Left lung (tissue), 14 donors: ENCODE measurements at places on chromosomes 3 and 15.

DNA sequence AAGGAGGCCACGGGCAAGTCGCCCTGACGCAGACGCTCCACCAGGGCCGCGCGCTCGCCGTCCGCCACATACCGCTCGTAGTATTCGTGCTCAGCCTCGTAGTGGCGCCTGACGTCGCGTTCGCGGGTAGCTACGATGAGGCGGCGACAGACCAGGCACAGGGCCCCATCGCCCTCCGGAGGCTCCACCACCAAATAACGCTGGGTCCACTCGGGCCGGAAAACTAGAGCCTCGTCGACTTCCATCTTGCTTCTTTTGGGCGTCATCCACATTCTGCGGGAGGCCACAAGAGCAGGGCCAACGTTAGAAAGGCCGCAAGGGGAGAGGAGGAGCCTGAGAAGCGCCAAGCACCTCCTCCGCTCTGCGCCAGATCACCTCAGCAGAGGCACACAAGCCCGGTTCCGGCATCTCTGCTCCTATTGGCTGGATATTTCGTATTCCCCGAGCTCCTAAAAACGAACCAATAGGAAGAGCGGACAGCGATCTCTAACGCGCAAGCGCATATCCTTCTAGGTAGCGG lies at the start of gene EPM2AIP1:
EPM2AIP1 (minus strand) TSS at position 326 of the 520 bp plus-strand sequence; CDS start at position 272, 54 bp downstream.
- no peak for DNase-seq

DNA sequence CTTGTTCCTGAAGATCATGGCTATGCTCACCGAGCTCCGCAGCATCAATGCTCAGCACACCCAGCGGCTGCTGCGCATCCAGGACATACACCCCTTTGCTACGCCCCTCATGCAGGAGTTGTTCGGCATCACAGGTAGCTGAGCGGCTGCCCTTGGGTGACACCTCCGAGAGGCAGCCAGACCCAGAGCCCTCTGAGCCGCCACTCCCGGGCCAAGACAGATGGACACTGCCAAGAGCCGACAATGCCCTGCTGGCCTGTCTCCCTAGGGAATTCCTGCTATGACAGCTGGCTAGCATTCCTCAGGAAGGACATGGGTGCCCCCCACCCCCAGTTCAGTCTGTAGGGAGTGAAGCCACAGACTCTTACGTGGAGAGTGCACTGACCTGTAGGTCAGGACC lies 35.2 kb downstream of the NR1I2 start:
- no peak for DNase-seq

DNA sequence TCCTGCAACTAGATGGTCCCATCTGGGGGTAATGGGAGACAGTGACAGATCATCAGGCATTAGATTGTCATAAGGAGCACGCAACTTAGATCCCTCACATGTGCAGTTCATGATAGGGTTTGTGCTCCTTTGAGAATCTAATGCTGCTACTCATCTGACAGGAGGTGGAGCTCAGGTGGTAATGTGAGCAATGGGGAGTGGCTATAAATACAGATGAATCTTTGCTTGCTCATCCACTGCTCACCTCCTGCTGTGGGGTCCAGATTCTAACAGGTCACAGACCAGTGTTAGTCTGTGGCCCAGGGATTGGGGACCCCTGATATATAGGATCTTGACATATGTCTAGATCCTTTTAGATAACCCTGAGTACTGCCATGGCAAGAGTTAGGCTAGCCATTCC lies 52.7 kb downstream of the RASGRF1 start:
- DNase-seq = no peak

GRCh38 chr3:195080125-195080524 lies 190.8 kb downstream of the XXYLT1 start:
- peak; percentile 30 for DNase-seq

- DNase-seq = no peak
Measured at GRCh38 chr3:27721717-27722564, at the start of gene EOMES. EOMES (minus strand) TSS chr3:27722323; CDS start chr3:27722294, 29 bp downstream.

GRCh38 chr3:20563251-20563650 lies 377.2 kb upstream of the SGO1 start:
- no peak for DNase-seq

- DNase-seq = no peak
Measured at GRCh38 chr3:194607592-194608389, 25.4 kb downstream of the TMEM44 start.

- DNase-seq = no peak
Measured at GRCh38 chr3:58672880-58673279, 6.3 kb upstream of the FAM3D start.

DNA sequence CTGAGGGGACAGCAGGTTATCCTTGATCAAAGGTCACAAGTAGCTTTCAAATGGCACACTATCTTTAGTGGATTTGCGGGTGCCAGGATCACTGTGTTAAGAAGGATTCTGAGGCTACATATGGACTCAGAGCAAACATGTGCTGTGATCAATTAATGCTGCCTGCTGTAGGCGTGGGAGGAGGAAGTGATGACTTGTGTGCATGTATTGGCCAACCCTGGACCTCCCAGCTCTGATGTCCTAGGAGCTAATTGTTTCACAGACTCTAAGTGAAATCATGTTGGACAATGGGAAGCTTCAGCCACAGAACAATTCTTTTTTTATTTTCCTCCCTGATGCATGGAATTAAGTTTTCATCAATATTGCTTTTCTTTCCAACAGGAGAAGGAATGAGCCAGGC lies 24.4 kb downstream of the FAH start:
- no peak for DNase-seq

DNA sequence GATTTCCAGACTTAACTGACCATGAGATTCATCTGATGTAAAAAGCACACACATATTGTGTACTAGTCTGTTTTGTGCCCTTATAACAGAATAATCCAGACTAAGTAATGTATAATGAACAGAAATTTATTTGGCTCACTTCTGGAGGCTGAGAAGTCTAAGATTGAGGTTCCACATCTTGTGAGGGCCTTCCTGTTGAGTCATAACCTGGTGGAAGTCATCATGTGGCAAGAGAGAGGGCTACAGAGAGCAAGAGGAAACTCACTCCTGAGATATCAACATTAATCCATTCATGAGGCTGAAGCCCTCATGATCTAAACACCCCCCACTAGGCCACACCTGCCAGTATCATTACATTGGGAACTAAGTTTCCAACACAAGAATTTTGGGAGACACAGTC lies 977.6 kb downstream of the MCTP2 start:
- DNase-seq = no peak

GRCh38 chr3:34889641-34890040 lies 749.7 kb upstream of the ARPP21 start:
- DNase-seq = no peak

DNA sequence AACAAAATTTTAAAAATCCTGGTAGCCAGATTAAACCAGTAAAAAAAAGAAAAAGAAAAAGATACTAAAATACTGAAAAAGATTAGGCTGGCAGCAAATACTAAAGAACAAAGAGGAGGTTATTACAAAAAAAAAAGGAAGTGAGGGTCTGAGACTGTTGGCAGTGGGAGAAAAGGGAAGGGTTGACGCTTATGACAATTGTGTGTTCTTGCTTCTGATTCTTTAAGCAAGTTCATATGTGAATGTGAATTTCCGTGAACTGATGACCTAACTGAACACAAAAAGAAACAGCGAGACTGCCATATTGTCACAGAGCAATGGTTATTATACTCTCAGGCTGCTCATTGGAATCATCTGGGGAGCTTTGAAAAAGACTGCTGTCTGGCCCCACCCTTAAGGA lies 56.5 kb downstream of the ATP13A4 start:
- DNase-seq = no peak

GRCh38 chr3:58041182-58041825 lies 33.1 kb downstream of the FLNB start:
- no peak for DNase-seq

GRCh38 chr3:9133656-9134055 lies 115.8 kb downstream of the SRGAP3 start:
- no peak for DNase-seq

GRCh38 chr15:77839970-77840905 lies 207.5 kb upstream of the LINGO1 start:
- DNase-seq = peak; percentile 19

DNA sequence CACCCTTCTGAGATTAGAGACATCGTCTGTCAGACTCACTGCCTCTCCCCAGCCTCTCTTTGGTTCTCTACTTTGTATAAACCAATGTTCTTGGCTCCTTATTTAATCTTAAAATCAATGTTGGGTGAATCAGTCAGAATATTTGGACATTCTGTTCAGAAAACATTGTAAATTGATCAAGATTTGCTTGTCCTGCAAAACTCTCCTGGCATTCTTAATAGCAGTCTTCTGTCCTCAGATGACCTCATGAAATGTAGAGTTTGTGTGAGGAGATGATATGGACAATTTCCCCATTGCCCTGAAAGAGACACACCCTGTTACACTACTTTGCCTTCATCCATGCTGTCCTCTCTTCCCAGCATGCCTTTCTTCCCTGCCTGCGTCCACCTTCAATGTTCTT lies 33.6 kb downstream of the CD200R1L start:
- no peak for DNase-seq
